Epithelial cell of proximal tubule (primary cell): ENCODE measurements at places on chromosomes 2 and 18. TPM values are rescaled to one million over a fixed set of nuclear protein-coding genes. Genes with fewer than 3 reads are reported as not detected.

Gene NTSR2
- not detected in 2 replicates for total RNA-seq

Gene EDAR
- 0.65 and 1.0 TPM in 2 replicates for total RNA-seq

Gene TAF1B
- total RNA-seq: 14.5 and 14.6 TPM in 2 replicates

Gene RAB6C
- total RNA-seq: 0.07 TPM in 1 of 2 replicates, not detected in the other

Gene ALPG
- not detected in 2 replicates for total RNA-seq

Gene RNMT
- 21.3 and 27.4 TPM in 2 replicates for total RNA-seq

Gene CXCR1
- total RNA-seq: not detected in 2 replicates

Gene SIX2
- 0.06 and 3.1 TPM in 2 replicates for total RNA-seq

Gene FER1L5
- 0.06 and 0.07 TPM in 2 replicates for total RNA-seq

Gene REEP1
- 0.35 and 2.2 TPM in 2 replicates for total RNA-seq

Gene DSG4
- total RNA-seq: not detected in 2 replicates

Gene ZNF532
- 35.0 and 70.2 TPM in 2 replicates for total RNA-seq

Gene DHRS9
- 0.14 and 0.35 TPM in 2 replicates for total RNA-seq

Gene PDE1A
- 0.07 TPM in 1 of 2 replicates, not detected in the other for total RNA-seq

Gene VWC2L
- not detected in 2 replicates for total RNA-seq

Gene CHRND
- not detected in 2 replicates for total RNA-seq

Gene NXPH2
- total RNA-seq: 0.12 and 2.0 TPM in 2 replicates

Gene ID2
- 7.1 and 28.3 TPM in 2 replicates for total RNA-seq

Gene CD8B2
- total RNA-seq: 0.29 TPM in 1 of 2 replicates, not detected in the other

Gene KLHL14
- 2.9 and 3.0 TPM in 2 replicates for total RNA-seq

Gene AQP12A
- total RNA-seq: not detected in 2 replicates

Gene MAPK4
- 0.36 and 1.3 TPM in 2 replicates for total RNA-seq

Gene DGUOK
- 65.6 and 87.8 TPM in 2 replicates for total RNA-seq

Gene SPC25
- 39.7 and 42.1 TPM in 2 replicates for total RNA-seq

Gene UGT1A6
- 0.52 and 5.1 TPM in 2 replicates for total RNA-seq

Gene SLC30A3
- total RNA-seq: 0.29 TPM in 1 of 2 replicates, not detected in the other

Gene KLF7
- total RNA-seq: 14.6 and 22.2 TPM in 2 replicates

Gene NIFK
- 60.8 and 116 TPM in 2 replicates for total RNA-seq

Gene NAT8
- total RNA-seq: not detected in 2 replicates

Gene SLC23A3
- 0.06 TPM in 1 of 2 replicates, not detected in the other for total RNA-seq
